ENCODE measurements at places on chromosomes 16 and 17.

GRCh38 chr17:72984145-72984925 is 108.2 kb downstream of the SLC39A11 start:
- no peak for DNase-seq

- DNase-seq, result peak; percentile 83
These were observed 47.1 kb downstream of the VMP1 start for GRCh38 chr17:59754552-59754951.

- no peak for DNase-seq
These were observed 39.5 kb downstream of the CMIP start for GRCh38 chr16:81483970-81484595.

DNA sequence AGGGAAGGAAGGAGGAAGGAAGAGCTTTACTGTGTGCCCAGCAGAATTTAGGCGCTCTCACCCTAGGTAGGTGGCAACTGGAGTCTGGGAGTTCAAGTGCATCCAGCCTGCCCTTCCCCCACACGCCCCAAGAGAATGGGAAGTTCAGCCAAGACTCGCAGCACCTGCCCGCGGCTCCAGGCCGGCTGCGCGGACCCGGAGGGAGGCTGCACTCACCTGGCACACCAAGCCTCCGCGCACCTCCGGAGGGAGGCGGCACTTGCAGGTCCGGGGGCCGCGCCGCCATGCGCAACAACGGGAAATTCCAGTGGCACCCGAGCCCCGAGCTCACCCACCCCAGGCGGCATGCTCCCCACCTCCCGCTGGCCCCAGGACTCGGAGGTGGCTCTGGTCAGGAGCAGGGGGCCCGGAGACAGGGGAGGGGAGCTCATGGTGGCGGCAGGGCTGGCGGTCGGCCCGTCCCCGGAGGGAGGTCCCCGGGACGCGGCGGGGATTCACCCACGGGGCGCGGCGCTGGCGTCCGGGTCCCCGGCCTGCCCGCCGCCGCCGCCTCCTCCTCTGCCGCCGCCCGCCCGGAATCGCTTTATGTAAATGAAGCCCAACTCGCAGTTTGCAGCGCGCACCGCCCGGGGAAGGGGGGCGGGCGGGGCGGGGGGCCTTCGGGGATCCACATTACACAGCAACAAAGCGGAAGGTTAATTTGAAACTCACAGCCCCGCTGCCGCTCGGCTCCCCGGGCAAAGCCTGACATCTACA is at the start of gene ZFHX3:
TSS of gene ZFHX3 (minus strand) at position 593 of the 756 bp plus-strand sequence. CDS start 87,983 bp downstream, outside the sequence.
- peak; percentile 4 for DNase-seq

GRCh38 chr17:62807812-62808575 is at the start of gene MARCHF10:
MARCHF10 (minus strand) TSS chr17:62808314; CDS start chr17:62801735, 6,579 bp downstream.
- DNase-seq, result peak; percentile 2

- no peak for DNase-seq
These were observed 258.2 kb upstream of the TNRC6C start for GRCh38 chr17:77700165-77700881.

DNA sequence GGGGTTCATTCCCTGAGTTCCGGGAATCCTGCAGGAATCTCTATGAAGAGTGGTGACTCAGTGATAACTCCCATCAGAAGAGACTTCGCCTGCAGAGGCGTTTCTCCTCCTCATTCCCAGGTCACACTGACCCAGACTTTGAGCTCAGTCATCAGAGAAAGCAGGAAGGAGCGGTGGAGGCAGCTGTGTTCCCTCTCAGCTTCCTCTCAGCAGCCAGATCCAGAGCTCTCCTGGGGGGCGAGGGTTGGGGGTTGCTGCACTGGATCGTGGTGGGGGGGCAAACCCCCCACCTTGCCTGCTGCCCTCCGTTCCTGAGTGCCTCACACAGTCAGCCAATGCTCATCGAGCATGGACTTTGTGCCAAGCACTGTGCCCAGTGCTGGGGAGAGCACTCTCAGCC is 271.2 kb downstream of the CBLN1 start:
- no peak for DNase-seq

GRCh38 chr17:1107777-1108477 is 71.9 kb downstream of the ABR start:
- DNase-seq, result no peak

- no peak for DNase-seq
These were observed 103.1 kb downstream of the AATF start for GRCh38 chr17:37051833-37052232.

- DNase-seq, result peak; percentile 54
These were observed 586 bp downstream of the UBALD2 start for GRCh38 chr17:76265624-76266243.

GRCh38 chr17:82217120-82217529 is 4.5 kb upstream of the CCDC57 start:
- no peak for DNase-seq

GRCh38 chr17:1055751-1056645 is 59.1 kb downstream of the TIMM22 start:
- DNase-seq, result peak; percentile 46
